ENCODE measurements at places on chromosomes 1 and 21.

DNA sequence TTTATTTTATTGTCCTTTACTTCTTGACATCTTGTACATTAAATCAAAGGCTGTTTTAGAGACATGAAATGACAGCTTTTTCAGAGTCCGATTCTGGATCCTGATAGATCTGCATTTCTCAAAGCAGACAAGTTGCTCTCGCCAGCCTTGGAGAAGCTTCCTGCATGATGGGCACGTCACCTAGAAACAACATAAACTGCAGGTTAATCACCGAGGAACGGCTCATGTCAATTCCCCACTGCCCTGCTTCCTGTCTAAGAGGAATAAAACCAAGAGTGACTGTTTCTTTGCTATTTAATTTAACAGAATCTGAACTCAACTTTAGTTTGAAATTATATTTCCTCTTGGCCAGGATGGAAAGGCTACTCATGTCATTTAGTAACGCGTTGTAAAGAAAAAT lies 77.0 kb downstream of the RWDD3 start:
- no peak for DNase-seq

GRCh38 chr1:17654519-17654918 lies 100.6 kb upstream of the ACTL8 start:
- no peak for DNase-seq

GRCh38 chr21:25296252-25296651 lies 311.0 kb downstream of the MRPL39 start:
- DNase-seq = no peak

DNA sequence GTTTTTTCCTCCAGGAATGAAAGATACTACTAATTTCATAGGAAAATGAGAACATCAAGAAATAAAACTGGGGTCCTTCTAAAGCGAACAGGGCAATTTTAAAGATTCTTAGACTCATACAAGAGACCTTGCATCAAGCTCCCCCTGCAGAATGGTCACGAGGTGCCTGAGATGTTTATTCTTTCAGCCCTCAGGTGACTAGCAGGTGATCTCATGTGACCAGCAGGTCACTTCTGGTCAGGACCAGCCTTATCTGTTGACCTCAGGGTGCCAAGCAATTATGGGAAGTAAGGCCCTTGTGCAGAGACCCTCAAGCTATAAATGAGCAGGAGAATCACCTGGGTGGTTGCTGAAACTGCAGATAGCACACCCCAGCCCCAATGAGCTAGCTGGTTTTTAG lies 20.6 kb upstream of the TMEM51 start:
- no peak for DNase-seq

GRCh38 chr1:199163670-199164069 lies 524.8 kb downstream of the PTPRC start:
- DNase-seq = no peak

Measured in mesendoderm (in vitro differentiated cells).